Activated CD4-positive, alpha-beta T cell treated with anti-CD3 and anti-CD28 coated beads, Interleukin-2, amount 50 U/mL, for 24 hours (primary cell): ENCODE measurements at places on chromosomes 5 and 9.

GRCh38 chr5:174514983-174515394, 209.4 kb upstream of the MSX2 start:
- no peak for DNase-seq

DNA sequence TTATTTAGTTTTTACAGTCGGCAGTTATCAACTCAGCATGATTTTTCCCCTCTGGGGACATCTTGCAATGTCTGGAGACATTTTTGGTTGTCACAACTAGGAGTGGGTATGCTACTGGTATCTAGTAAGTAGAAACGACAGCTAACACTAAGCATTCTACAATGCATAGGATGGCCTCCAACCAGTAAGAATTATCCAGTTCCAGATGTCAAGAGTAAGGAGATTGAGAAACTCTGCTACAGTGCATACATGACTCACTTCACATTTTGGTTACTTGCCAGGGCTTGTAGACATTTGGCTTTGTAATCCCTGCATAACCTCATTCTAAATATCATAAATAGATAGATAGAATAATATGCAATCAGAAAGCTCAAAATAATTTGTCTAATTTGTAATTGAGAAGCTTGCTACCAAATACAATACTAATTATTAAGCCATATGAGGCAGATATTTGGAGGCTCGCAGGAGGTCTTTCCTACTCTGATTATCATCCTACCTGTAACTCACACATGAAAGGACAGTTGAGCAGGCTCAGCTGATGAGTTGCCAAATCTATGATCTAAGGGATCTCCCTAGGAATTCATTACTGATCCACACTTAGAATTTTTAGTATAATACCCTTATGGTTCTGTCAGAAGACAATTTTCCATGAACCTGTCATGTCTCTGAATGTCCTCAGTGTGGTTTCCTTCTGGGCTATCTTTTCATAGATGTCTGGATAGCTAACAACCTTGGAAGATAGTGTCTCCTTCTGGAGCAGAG, 346.9 kb upstream of the TLE4 start:
- no peak for DNase-seq

DNA sequence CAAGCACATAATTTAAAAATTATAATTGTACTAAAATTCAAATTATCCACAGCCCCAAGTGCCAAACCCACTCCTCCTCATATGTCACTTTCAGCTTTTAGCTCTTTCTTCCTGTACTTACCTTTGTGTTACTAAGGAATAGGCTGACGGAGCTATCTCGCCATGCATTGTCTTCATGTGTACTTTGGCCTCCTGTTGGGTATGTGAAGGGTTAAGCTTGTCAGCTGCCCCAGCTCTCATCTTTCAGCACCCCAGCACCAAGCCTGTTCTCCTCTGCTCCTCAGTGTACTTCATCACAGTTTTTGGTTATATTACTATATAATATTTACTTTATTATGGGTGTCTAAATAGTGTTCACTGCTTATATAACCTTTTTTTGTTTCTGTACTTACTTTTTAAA, 46.2 kb downstream of the OSTF1 start:
- no peak for DNase-seq

DNA sequence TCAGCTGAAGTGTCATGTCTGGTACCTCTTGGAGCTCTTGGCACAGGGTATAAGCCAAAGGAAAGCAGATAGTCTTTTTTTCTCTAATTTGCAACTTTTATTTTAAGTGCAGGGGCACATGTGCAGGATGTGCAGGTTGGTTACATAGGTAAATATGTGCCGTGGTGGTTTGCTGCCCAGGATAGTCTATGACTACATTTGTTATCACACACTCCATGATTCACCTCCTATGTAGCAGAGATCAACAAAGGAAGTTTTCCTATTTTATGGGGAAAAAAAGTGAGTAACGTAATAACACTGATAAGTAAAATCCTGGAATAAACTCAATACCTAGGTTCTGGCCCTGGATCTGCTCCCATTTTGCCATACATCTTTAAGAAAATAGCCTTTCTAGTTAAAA, 234.6 kb downstream of the CAAP1 start:
- no peak for DNase-seq

DNA sequence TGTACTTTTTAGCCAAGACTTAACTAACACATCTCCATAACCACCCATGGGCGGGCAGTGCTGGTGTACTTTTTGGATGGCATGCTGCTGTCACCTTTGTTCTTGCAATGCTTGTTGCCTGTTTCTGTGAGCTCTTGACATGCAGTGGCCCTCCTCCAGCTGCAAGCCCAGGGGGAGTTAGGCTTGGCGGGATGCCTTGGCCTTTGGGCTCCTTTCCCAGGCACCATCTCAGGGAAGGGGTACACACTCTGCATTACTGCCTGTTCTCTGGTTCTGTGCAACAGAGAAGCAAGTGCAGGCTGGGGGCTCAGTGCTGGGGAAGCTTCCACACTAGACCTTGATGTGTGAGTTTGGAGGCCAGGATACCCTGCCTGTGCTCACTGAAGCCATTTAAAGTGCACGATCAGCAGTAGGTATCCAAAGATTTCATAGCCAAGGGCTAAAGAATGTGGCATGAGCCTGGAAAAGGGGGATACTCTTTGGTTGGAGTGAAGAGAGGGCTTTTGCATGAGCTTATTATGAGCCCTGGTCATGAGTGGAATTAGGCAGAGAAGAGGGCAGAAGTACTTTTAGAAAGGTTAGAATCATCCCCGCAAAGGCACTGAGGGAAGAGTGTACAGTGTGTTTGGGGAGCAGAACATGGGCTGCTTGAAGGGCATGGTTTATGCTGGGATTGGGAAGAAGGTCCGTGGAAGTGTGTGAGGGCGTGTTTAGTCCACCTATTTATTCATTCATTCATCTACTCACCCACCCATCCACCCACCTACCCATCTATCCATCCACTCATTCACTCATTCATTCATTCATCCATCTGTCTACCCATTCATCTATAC, 22.5 kb downstream of the PSAT1 start:
- no peak for DNase-seq

- DNase-seq, result no peak
Observed at GRCh38 chr5:81754621-81755020, 3.7 kb upstream of the SSBP2 start.

DNA sequence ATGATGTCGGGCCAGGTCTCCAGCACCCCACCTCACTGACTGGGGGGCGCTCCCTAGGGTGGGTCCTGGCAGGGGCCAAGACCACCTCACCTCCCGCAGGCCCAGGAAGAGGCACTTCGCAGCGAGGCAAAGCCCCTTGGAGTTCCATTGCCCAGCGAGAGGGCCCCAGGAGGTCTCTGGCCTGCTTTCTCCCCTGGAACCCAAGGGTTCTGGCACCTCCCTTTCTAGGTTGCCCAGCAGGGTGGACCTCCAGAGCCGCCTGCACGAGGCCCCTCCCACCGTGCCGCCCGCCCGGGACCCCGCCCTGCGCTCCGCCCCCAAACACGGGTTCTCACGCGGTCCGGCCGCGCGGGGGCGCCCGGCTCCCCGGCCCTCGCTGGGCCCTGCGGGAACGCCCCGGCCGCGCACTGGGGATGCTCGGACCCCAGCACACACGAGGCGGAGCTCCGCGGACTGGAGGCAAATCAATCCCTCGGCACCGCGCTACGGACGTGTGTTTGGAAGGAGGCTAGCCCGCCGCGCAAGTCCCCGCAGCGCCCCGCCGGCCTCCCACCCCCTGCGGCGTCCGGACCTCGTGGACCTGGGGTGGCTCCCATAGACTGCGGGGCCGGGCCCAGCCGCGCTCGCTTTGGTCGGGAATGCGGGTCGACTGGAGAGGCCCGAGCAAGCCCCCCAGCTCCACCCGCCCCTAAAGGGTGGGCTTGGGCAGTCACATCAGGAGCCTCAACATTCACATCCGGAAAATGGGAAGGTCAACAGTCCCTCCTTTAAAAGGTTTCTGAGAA, 99.5 kb upstream of the LMX1B start:
- DNase-seq, result peak; percentile 34

- no peak for DNase-seq
Observed at GRCh38 chr9:31243386-31243785, 1141.1 kb upstream of the ACO1 start.

DNA sequence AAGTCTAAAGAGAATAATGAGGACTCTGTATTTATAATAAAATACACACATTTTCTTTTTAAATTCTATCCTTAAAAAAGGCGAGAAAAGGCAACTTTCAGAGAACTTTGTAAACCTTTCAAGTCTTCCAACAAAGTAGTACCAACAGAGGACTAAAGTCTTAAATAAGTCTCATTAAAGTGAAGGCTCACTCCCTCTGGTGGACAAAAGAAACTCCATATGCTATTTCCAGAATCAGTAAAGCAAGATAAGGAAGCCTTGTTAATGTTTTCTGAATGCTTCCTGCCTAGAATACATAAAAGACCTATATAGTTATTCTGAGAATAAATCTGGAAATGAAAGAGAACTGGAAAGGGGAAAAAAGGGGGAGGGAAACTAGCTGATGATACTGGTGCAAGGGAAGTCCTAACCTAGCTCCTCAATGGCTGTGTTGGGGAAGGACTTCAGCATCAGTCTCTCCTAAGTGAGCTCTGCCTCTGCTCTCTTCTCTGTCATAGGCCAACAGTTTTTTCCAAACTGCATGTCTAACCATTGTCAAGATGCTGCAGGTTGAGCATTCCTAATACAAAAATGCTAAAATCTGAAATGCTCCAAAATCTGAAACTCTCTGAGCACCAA, 7.2 kb downstream of the HMGCS1 start:
- no peak for DNase-seq

GRCh38 chr9:8492024-8492423, 692.4 kb upstream of the DMAC1 start:
- DNase-seq, result no peak

DNA sequence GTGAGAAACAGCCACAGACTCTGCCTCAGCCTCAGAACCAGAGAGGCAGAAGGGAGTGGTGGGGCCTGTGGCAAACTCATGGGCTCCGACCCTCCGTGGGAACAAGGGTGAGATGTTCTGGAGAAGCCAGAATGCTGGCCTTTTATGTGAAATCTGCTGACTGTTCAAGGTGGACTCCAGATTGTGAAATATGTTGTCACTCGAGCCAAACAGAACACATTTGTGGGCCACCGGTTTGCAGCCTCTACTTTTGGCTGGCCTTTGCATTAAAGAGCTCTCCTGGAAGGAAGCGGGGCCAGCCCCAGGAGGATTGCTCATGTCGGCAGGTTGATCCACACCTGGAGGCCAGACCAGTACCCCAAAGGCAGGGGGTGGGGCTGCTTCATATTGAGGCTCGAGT, 62.4 kb downstream of the ERGIC1 start:
- DNase-seq, result no peak

DNA sequence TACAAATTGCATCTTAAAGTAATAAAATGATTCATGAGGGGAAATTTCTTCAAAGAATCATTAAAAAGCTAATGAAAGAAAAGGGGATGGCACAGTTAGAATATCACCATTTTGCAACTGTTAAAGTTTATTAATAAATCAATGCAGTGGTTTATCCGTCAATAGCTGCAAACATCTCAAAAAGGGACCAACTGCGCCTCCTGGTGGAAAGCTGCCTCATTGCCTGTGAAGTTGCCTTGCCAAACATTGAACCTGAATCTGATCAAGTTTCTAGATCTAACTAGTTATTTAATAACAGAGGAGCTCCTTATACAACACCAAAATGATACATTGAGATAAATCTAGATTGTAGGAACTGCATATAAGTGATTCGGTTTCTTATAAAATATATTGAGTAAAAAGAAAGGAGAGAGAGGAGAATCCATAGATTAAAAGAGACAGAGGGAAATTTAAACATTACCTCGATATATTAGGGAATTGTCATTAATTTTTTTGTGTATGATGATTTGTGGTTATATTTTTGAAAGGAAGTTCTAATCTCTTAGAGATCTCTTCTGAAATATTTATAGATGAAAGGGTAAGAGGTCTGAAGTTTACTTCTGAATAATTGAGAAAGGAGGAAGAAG, 6.9 kb upstream of the NDUFB6 start:
- DNase-seq, result peak; percentile 64

DNA sequence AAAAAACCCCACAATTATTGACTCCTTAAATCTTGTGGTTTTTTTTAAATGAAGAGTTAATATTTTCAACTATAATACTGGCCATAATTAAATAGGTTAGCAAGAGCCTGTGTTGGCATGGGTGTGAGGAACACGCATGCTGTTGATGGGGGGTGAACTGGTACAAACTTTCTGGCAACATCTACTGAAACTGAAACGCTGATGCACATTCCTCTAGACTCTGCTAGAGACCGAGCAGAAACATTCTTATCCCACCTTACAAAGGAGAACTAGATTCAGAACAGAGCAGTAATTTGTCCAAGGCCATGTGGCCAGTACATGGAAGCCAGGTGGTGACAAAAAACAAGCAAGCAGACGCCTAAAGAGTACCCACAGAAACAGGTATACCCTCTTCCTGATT, 2.4 kb downstream of the BICD2 start:
- DNase-seq, result no peak

DNA sequence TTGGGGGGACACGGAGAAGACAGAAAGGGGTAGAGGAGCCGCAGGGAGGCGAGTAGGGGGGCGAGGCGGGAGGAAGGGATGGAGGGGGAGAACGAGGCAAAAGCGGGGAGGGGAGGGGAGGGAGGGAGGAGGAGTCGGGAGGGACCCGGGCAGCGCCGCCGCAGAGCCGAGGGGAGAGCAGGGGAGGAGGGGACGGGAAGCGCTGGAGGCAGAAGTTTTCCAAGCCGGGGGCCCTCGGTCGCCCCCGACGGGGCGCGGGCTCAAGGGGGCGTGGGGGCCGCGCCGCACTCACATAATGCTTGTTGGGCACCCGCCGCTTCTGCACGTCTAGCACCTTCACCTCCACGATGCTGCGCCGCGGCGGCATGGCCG, 353 bp downstream of the SH3PXD2B start:
- DNase-seq, result no peak

DNA sequence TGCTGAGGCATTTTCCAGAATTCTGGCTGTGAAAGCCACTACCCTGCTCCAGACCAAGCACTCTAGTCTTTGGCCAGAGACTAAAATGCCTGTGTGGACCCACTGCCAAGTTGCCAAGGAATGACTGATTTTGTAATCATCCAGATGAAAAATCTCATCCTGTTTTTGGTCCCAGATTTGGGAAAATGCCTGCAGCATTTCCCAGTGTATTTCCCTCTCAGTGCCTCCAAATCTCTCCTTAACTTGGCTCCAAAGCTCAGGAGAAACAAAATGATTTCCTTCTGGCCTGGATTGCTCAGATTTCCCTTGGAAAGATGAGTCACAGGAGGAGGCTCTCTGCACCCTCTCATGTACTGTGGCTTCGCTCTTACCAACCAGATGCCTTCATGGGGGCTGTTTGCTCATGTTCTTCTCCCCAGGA, 335.2 kb upstream of the TARS1 start:
- no peak for DNase-seq

DNA sequence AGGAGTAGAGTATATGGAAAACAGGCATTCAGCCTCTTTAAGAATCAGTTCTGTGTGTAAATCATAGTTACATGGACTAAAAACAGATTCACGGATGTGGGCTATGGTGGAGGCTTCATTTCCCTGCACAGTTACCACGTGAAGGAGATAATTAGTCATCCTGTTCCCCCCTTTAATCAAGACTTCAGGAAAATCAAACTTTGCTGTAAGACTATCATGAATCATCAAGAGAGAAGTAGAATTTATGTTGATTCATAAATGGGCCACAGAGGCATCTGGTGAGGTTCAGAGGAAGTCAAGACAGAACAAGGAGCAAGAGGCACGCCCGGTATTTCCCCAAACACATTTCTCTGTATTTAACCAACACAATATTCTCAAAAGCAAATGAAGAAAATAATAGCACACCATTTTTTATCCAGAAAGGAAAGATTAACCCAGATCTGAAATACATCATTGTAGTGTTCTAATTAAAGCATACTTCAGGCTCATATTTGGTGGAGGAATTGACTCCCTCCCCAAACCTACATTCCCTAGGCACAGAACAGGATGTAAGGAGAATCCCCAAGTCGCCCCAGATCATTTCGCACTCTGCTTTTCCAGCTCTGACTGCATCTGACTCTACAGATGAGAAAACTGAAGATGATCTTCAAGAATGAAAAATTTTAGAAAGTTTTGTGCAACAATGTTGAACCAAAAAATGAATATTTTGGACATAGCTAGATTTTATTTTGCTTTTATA, 175.8 kb upstream of the GAS1 start:
- DNase-seq, result peak; percentile 2
